Caki2 (cell line): ENCODE measurements at places on chromosomes 7 and 10.
A peak's percentile ranks its signal among the peaks of the same experiment; 100 is the strongest.

- peak; percentile 56 for DNase-seq
These were observed at the start of gene FBXW4 for GRCh38 chr10:101694674-101695403. Gene FBXW4, minus strand, starts transcription at chr10:101695170. Its CDS starts 65 bp downstream, at chr10:101695105.

DNA sequence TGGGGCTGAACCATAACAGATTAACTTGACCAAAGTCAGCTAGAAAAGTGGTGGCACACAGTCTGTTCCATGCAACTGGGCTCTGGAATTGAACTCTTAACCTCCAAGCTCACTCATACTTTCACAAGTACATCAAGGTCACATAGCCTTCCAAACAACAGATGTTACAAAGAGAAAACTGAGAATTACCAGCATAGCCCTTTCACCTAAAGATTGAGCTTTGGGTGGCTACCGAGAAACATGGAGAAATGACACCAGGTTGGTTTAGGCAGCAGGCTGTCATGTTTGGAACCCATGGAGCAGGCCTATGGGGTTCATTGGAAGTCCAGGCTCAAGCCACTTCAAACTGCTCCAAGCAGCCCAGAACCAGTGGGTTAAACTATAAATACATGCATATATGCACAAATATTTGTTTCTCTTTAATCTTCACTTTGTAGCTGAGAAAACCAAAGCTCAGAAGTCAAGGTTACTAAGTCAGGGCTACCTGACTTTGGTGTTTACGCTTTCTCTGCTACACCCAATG, 59.1 kb downstream of the MALSU1 start:
- DNase-seq, result no peak

DNA sequence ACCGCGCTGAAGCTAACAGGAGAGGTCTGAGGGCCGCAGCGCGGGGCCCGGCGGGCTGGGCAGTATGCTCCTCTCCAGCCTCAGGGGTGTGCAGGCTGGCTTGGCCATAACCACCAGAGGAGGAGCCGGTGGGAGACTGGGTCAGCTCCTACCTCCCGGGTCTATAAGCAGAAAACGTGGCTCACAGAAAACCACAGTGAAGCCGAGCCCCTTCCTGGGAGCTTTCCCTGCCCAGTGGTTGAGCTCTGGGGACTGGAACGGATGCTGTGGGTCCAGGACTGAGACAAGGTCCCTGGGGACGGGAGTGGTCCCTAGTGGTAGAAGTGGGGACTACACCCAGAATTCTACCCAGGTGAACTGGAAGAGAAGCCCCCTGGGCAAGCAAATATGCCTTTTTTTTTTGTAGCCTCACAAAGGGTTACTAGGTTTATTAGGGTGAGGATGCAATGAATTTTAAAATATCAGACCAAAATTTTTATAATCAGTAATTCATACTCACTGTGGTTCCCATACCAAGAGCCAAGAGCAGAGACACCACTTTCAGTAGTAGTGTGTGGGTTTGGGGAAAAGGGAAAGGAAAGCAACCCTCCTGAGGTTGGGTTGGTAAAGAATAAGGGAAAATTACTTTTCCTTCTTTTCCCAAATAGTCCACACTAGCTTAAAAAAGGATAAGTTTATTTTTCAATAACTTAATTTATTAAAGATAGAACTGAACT, 67.9 kb upstream of the PRKCQ start:
- peak; percentile 8 for DNase-seq

GRCh38 chr7:89681448-89681847, 472.8 kb upstream of the STEAP1 start:
- no peak for DNase-seq

- DNase-seq, result no peak
These were observed 38.9 kb downstream of the TSPAN14 start for GRCh38 chr10:80492848-80493521.

DNA sequence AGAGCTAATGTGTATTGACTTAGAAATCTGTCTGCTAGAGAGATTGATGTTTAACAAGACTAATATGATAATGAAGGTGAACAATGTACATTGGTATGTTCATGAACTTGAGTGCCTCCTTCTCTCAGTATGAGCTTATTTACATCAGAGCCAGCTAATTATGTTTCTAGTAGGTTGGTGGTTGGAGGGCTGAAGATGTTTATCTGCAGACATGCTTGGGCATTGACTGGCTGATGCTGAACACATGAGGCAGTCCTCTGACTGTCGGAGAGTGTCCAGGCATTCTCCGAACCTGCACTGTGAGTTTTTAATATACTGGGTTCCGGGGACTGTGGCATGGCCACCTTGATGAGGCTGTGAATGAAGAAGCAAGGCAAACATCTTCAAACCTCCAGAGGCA, 47.5 kb downstream of the BMPER start:
- DNase-seq, result peak; percentile 8

DNA sequence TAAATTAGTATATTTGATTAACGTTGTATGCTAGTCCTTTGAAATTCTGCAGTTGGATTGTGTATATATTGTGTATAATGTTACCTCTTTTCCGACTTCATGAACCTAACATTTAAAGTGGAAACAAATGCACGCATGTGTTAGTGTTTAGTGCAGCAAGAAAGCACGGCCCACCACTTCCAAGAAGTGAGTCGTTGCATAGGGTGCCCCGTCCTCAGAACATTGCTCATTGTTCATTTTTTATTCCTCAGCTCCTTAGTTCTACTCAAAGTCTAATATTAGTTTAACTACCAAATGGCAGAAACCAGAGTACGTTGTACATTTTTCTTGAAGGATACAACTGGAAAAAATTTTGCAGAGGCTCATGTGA, 407.6 kb downstream of the AUTS2 start:
- DNase-seq, result no peak
